ENCODE measurements at places on chromosomes 2 and 18.
A peak's percentile ranks its signal among the peaks of the same experiment; 100 is the strongest.

DNA sequence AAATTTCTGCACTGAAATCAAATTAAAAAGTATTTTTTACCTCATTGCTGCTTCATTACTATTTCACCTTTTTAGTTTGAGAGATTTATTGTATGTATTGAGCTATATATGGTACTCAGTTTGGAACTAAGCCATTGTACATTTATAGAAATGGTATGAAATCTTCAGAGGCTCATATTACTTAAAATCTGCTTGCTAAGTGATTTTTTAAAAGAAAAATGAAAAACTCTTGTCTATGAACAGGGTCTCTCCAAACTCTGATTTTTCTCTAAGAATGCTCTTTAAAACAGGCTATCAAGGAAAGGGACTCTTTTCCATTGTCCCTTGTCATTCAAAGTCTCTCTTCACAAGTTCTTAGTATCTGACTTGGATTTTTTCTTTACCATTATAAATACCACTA, 31.8 kb downstream of the C1D start:
- no peak for DNase-seq

GRCh38 chr2:219028996-219029828, 12.1 kb downstream of the CFAP65 start:
- DNase-seq = no peak

- no peak for DNase-seq
These were observed 103.4 kb upstream of the MSH2 start for GRCh38 chr2:47299555-47299954.

DNA sequence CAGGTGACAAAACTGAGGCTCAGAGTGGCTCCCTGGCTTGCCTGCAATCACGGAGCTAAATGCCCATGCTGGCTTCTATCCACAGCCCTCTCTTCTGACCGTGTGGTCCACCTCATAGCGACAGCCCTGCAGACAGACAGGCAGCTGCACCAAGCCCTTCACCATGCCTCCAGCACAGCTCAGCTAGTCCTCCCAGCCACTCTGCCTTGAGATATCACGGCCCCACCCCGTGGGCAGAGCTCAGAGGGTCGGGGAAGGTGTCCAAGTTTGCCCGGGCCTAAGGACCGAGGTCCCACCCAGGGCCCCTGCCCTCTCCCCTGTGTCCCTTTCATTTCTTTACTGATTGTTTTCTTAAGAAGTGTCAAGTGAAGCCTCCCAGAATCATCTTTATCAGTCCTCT, 128.2 kb upstream of the GLI2 start:
- DNase-seq = no peak

DNA sequence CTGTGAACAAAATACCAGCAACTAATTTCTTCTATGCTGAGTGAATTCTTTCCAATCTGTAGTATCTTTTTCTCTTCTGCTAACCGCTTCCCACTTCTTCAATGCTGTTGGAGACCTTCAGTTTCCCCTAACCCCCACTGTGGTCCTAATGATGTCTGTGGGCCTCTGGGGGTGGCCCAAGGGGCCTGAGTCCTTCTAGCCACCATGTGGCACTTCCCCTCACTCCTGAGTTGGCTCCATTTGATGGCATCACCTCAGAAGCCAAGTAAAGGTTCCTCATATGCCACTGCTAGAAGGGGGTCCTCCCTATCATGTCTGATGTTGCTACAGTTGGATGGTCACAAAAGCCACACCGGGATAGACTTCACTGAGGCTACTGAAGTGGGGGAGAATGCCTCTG, 37.5 kb downstream of the ARHGAP25 start:
- no peak for DNase-seq

DNA sequence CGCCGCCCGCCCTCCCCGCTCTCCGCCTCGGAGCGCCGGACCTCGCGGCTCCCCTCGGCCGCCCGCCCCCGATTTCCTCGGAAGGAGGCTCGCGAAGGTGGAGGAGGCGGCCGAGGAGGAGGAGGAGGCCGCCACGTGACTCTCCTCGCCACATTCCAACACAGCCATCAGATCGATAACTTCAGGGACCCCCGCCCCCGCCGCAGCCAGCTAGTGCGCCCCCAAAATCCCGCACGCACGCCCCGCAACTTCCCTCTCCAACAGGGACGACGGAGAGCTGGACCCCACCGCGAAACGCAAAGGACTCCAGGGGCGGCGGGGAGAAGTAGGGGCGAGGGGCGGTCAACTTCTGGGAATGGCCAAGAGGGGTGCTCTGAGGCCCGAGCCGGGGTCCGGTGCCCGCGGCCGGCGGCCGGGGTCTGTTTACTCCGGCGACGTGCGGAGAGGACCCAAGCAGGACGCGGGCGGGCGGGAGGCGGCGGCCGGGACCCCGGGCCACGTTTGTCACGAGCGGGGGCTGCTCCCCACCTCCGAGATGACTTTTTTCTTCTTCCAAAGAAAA, 2.0 kb downstream of the ZNF521 start:
- peak; percentile 45 for DNase-seq

- no peak for DNase-seq
These were observed 1465.5 kb downstream of the SUCLG1 start for GRCh38 chr2:82993609-82994008.

DNA sequence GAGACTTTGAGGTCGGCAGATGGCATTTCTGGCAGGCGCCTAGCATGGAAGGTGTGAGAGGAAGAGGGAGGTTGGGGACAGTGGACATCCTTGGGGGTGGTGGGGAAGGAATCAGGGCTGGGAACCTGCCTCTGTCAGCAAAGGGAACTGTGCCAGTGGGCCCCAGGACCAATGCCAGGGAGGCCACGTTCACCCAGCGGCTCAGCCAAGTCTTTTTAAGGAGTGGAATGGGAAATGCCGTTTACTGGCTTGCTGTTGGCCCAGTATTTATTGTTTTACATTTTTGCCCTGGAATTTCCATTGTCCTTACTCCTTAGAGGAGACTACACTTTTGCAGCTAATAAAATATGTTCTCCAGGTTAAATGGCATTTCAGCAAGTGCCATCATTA, 135.2 kb downstream of the MCFD2 start:
- peak; percentile 16 for DNase-seq

DNA sequence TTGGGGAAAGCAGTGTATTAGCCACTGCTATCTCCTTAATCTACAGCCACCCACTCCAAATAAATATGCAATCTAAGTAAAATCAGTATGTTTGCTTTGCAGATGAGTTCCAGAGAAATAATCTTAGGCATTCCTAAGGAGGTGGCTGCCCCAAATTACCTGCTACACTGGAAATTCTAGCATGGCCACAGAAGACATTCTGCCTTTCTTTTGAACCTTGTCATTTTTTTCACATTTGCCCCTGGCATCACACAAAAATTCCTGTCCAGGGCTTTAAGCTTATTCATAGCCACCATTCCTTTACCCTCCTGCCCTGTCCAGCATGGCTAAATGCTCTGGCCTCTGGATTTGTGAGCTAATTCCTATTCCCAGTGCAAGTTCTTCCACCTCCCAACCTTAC, 36.8 kb upstream of the FAM124B start:
- DNase-seq = no peak

DNA sequence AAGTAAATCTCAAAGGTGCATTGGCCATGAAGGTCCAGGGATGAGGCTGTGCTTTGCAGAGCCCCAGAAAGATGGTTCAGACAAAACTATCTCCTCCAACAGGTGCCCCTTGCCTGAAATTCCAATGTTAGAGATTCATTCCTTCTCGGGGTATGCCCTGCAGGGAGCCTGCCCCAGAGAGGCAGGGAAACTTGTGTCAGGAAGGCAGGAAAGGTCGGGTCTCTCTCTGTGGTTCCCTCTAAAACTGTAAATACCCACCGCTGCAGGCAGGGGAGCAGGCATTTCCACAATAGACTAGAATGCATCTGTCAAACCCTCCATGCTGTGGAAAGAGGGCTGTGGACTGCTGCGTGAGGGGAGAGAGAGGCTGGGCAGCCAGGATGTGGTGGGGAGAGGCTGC, 207.8 kb upstream of the SMAD2 start:
- DNase-seq = no peak

DNA sequence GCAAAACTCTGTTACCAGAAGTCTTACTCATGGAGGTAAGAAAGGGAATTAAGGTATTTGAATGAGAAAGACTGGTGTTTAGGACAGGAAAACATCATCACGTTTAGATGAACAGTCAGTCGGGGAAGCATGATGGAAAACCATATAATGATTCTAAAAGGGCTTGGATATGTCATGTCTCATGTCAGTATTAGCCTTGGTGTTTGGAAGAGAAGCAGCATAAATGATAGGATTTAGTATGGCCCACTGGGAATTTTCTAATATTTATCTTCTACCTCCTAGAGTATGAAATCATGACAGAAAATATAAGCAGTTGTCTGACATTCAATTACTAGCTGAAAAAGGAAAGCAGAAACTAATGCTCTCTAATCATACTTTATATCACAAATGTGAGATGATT, 1643.6 kb upstream of the CELF4 start:
- DNase-seq = no peak

DNA sequence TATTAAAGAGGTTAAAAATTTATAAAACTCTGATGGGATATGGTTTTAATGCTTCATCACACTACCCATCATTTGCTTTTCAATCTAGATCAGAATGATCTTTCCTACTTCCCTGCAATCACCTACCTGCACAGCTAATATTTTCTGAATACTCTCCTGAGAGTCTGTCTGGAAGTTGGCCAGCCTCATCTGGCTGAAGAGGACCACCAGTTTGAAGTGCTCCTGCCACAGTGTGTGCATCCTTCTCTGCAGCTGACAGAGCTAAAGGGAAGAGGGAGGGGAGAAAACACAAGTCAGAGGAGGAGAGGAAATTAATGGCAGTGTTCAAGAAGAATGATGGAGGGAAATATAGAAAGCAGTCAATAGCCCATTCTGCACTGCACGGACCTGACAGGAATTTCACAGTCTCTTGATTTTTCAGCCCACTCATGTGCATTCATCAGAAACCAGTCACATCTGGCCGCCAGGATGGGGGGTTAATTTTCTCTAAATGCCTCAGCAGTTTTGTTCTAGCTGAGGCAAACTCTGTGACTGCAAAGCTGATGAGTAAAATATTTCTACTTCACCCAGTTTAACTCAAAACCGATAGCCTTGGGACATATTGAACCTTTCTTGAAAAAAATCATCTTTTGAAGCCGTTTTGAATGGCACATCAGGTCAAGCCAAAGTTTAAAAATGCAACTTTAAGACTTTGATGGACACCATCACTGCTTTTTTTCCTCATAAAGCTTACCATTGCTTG, 201.8 kb upstream of the KLHL14 start:
- no peak for DNase-seq

DNA sequence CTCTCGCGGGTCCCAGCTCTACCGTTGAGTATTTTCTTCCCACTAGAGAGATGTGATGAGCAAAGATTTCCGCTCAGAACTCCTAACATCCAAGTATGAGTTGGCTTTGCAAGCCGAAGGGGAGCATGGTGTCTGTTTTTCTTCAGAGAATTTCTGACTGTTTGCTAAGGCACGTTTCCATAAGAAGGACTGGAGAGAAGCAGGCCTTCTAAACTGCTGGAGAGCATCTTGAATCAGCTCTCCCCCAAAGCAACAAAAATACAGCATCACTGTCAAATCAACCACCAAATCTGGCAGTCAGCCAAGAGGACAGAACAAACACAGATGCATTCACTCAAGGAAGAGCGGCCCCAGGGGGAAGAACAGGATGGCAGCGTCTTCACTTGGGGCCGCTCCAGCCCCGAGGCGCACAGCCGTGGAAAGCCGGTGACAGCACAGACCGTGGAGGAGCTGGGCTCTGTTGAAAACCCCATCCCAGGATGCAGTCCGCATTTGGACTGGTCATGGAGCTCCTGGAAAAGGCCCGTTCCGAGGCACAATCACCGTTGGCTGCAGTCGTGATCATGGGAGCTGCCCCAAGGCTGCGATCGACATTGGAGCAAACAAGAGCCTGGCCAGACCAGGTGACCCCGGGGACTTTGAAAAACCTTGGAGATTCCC, 101.4 kb downstream of the NFATC1 start:
- DNase-seq = no peak

- DNase-seq = no peak
These were observed 122.8 kb upstream of the COL5A2 start for GRCh38 chr2:189302274-189302948.

- DNase-seq = no peak
These were observed 36.1 kb downstream of the INSIG2 start for GRCh38 chr2:118124288-118124891.

DNA sequence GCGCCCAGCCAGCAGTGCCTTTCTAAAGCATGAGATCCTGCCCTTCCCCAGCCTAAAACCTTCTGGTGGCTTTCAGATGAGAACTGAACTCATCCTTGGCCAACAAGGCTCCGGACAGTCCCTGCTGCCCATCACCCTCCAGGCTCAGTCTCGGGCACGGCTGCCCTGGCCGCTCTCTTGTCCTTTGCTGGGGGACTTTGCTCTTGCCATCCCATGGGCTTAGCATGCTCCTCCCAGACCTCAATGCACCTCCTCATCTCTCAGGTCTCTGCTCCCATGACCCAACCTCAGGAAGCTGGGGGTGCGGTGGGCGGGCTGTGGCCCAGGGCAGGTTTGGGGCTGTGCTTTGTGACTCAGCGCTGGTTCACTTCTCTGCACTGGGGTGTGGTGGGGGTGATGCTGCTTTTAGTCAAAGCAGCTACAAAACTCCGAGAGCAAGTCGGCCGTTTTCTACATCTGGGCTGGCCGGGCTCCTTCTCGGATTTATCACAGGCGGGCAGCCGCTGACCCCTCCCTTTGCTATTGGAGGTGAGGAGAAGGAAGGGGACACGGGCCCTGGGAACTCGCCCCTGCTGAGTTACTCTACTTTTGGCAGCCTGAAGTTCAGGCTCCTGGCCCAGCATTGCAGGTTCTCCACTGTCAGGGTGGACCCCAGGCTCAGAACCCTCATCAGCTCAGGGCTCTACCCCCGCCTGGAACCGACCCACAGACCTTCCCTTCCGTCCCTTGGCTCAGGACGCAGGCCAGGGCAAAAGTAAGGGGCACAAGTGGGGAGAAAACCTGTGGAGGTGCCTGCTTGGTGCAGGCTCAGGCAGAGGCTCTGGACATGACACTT, 90.6 kb upstream of the TAF1B start:
- no peak for DNase-seq

- DNase-seq = no peak
These were observed 776.4 kb downstream of the EPHA4 start for GRCh38 chr2:220795705-220796104.

- DNase-seq = no peak
These were observed 13.3 kb downstream of the LIMS2 start for GRCh38 chr2:127661949-127662510.

- DNase-seq = no peak
These were observed 1531.9 kb upstream of the ACVR2A start for GRCh38 chr2:146312899-146313298.

DNA sequence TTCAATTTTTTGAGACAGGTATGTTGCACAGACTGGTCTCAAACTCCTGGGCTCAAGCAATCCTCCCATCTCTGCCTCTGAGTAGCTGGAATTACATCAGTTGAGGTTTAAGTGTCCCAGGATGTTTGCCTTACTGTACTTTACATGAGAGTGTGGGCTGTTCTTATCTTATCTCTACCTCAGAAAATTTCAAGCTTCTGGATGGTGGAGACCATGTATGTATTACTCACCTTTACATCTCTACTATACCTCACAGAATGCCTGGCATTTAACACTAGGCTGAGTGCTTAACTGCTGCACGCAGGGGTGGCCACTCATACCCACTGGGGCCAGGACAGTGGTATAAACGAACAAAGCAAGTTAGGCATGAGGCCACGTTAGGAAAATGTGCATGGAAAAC, 272.0 kb upstream of the RAB12 start:
- DNase-seq = no peak

Measured in substantia nigra (tissue), 51 donors.